Adipose tissue (tissue), 3 donors: ENCODE measurements at places on chromosomes 12 and 14. TPM values are rescaled to one million over a fixed set of nuclear protein-coding genes. Genes with fewer than 3 reads are reported as not detected.

CCDC88C gene
- 5.8 TPM for polyA plus RNA-seq

ATL1 gene
- 4.1 TPM for polyA plus RNA-seq

CLEC1B gene
- not detected for polyA plus RNA-seq

CLEC6A gene
- not detected for polyA plus RNA-seq

CCDC60 gene
- not detected for polyA plus RNA-seq

SLC8A3 gene
- polyA plus RNA-seq = not detected

SYNE3 gene
- 1.7 TPM for polyA plus RNA-seq

TUNAR gene
- polyA plus RNA-seq = not detected

KLRG1 gene
- polyA plus RNA-seq = 9.2 TPM

GLT1D1 gene
- 3.4 TPM for polyA plus RNA-seq

RNFT2 gene
- polyA plus RNA-seq = 0.56 TPM

OVCH1 gene
- polyA plus RNA-seq = not detected

DEGS2 gene
- polyA plus RNA-seq = 4.2 TPM

ASPG gene
- polyA plus RNA-seq = 2.0 TPM
